ENCODE measurements at places on chromosomes 16 and 17.

DNA sequence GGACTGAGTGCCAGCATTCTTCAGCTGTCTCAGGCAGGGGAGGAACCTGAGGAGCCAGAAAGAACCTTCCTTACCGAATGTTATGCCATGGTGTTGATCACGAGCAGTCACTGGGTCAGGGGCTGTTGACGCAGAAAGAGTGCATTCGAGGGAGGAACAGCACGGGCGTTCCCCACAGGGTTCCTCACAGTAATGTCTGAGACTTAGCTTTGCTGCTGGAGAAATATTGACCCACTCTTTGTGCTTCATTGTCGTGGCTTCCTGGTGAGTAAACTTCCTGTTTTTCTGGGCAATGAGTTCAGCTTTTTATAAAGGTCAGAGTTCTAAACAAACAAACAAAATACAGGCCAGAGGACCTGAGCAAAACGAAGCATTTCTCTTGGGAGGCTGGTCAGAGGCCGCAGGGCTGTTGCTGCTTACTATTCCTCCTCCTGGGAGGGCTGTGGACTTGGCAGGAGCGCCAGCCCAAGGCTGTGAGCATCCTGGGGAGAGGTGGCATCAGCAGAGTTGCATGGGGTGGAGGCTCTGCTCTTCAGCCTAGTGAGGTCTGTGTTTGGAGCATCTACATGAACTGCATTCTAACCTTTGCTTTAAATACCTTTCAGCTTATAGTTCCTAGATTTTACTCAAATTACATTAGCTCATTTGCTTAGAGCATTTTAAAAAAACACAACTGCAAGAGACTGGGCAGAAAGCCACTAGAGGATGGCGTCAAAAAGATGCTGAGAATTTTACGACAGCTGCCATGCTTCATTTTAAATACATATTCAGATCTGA, 143.1 kb upstream of the CACNG5 start:
- DNase-seq: no peak

GRCh38 chr17:10673312-10673711, 16.2 kb upstream of the MYH3 start:
- no peak for DNase-seq

- DNase-seq: no peak
Observed at GRCh38 chr17:37466471-37466870, 23.2 kb upstream of the DUSP14 start.

DNA sequence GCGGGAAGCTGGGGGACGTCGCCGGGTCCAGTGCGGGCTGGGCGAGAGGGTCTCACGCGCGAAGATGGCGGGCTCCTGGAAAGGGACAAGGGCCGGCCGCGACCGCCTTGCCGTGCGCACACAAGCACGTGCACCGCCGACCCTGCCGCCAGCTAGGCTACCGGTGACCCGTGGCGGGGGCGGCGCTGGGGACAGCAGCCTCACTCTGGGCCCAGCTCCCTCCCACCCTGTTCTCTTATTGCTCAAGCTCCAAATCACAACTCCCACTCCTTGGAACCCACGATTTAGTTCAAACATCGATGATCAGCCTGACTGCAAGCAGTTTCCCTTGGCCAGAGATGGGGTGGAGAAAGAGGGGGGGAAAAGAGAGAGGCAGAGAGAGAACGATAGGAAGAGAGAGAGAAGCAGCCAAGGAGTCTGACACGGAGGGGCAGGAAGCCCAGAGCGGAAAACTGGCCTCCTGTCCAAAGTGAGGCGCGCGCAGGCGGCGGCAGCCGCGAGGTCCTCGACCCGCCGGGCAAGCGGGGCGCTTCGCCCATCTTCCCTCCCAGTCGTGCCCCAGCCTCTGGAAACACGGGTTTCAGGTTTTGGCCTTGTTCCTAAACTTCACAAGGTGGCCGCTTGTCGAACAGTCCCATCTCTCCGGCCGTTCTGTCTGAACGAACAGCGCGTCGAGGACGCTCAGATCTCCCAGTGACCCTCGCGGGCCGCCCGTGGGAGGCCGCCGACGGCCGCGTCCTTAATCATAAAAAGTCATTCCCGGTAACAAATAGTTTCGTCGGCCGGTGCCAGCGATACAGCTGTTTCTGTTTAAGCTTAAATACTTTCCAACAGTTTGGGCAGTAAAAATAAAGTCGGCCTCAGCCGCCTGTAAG, 1.7 kb upstream of the CBX8 start:
- DNase-seq: no peak

DNA sequence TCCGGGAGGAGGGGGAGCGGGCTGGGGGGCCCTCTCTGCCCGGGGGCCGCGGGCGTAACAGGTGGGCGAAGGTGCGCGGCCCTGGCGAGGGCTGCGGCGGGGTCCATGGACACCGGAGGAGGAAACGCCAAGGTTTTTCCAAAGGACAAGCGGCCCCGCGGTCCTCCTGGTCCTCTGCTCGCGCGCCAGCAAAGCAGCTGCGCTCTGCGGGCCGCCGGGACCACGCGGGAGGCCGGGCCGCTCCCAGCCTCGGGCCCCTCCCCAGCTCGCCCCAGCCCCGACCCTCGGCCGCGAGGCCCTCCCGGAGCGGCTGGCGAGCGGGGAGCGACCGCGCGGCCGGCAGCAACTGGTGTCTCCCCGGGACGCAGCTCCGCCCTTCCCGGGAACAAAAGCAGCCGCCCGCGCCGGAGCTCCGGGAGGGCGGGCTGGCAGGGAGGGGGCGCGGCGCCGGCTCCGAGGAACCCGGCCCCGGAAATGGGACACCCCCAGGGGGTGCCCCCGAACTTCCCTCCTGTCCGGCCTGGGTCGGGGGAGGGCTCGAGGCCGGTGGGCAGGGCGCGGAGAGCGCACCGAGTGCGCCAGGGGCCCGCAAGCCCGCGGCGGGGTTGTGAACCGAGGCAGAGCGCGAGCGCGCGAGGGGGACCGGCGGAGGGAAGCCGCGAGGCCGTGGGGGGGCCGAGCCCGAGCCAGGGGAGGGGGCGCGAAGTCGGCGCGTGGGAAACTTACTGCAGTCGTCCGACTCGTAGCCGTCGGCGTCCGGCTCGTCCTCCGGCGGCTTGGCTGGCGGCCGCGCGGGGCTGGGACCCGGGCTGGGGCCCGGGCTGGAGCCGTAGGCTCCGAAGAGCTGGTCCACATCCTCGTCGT, 837 bp downstream of the DOC2B start:
- DNase-seq: no peak

- DNase-seq: no peak
Observed at GRCh38 chr17:62093188-62094155, 28.4 kb upstream of the MED13 start.

- no peak for DNase-seq
Observed at GRCh38 chr17:49843774-49844350, 4.0 kb downstream of the TAC4 start.

DNA sequence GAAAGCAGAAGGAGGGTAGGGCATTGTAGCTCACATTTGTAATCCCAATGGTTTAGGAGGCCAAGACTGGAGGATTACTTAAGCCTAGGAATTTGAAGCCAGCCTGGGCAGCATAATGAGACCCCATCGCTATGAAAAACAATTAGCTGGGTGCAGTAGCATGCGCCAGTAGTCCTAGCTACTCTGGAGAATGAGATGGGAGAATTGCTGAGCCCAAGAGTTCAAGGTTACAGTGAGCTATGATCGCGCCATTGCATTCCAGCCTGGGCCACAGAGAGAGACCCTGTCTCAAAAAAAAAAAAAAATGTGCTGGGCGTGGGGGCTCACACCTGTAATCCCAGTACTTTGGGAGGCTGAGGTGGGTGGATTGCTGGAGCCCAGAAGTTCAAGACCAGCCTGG, 5.0 kb downstream of the ATF7IP2 start:
- no peak for DNase-seq

- no peak for DNase-seq
Observed at GRCh38 chr16:66927918-66928649, 2.7 kb upstream of the RRAD start.

DNA sequence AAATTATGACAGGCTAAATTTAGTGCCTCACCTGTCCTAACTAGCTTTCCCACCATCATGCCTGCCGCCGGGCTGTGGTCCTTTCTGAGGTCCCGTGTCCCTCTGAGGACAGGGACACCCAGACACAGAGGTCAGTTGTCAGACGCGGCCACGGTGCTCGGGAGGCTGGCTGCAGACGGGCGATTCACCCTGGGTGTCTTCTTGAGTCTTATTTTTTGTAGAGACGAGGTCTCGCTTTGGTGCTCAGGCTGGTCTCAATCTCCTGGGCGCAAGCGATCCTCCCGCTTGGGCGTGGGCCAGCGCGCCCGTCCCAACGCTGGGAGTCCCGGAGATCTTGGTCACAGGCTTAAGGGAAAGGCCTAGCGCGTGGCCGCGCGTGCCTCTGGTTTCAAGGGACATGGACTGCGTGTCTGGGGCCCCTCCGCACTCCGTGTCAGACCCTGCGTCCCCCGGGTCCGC, 797 bp upstream of the RAB11FIP3 start:
- no peak for DNase-seq

GRCh38 chr16:57798953-57799599, 3.2 kb downstream of the KIFC3 start:
- DNase-seq: no peak
